ENCODE measurements at places on chromosomes 12 and 14. TPM values are rescaled to one million over a fixed set of nuclear protein-coding genes. Genes with fewer than 3 reads are reported as not detected.

The KCNJ8 gene
- total RNA-seq, result 2.1 TPM

The PARP11 gene
- total RNA-seq, result 5.6 TPM

The KLRC3 gene
- total RNA-seq, result not detected

The TESPA1 gene
- not detected for total RNA-seq

The HPD gene
- total RNA-seq, result 1.1 TPM

The MMP19 gene
- total RNA-seq, result 11.1 TPM

The APOF gene
- not detected for total RNA-seq

The MANSC1 gene
- total RNA-seq, result 10.9 TPM

The IL22 gene
- total RNA-seq, result not detected

The VPS37B gene
- total RNA-seq, result 12.5 TPM

The RPS6KL1 gene
- total RNA-seq, result 0.09 TPM

The TMEM52B gene
- under 0.01 TPM for total RNA-seq

The PAPLN gene
- total RNA-seq, result 3.0 TPM

The LARP4 gene
- 47.5 TPM for total RNA-seq

The RDH12 gene
- total RNA-seq, result not detected

The PLCZ1 gene
- total RNA-seq, result 0.18 TPM

The GPX2 gene
- not detected for total RNA-seq

The B4GALNT3 gene
- total RNA-seq, result 0.09 TPM

The CABP1 gene
- 0.54 TPM for total RNA-seq

All from fibroblast of the aortic adventitia (primary cell).